ENCODE measurements at places on chromosomes 3 and 15. TPM values are rescaled to one million over a fixed set of nuclear protein-coding genes. Genes with fewer than 3 reads are reported as not detected.

Gene C2CD4B
- 0.26 TPM for total RNA-seq

Gene RASL12
- total RNA-seq = 0.67 TPM

Gene CRABP1
- 6.7 TPM for total RNA-seq

Gene CFAP100
- not detected for total RNA-seq

Gene AADACL2
- not detected for total RNA-seq

Gene CCR3
- not detected for total RNA-seq

- H3K4me1 ChIP-seq = no peaks in the 10 kb centered on the region
- no peak overlapping the region for H3K27ac ChIP-seq
- H3K36me3 ChIP-seq = no peaks in the 10 kb centered on the region
- peaks cover 11% of the 10 kb centered on the region for H3K27me3 ChIP-seq
- DNase-seq = no peak
- H3K4me3 ChIP-seq = no peak overlapping the region
These were observed 150.5 kb upstream of the PRR20G start for GRCh38 chr3:127438371-127438770.

GRCh38 chr3:64030741-64031140 lies 7.4 kb upstream of the PSMD6 start:
- H3K4me1 ChIP-seq = no peaks in the 10 kb centered on the region
- H3K27ac ChIP-seq = no peak overlapping the region
- DNase-seq = peak; percentile 27
- peak overlapping the region; percentile 30 for H3K4me3 ChIP-seq

GRCh38 chr15:23857028-23857641 lies 170.0 kb upstream of the NDN start:
- H3K27me3 ChIP-seq = no peaks in the 10 kb centered on the region
- no peaks in the 10 kb centered on the region for H3K4me1 ChIP-seq
- no peak overlapping the region for H3K27ac ChIP-seq

- no peak overlapping the region for H3K4me3 ChIP-seq
- no peaks in the 10 kb centered on the region for H3K27me3 ChIP-seq
- DNase-seq = no peak
- H3K27ac ChIP-seq = no peak overlapping the region
- H3K36me3 ChIP-seq = no peaks in the 10 kb centered on the region
These were observed 31.6 kb upstream of the PDZRN3 start for GRCh38 chr3:73656241-73656890.

- no peaks in the 10 kb centered on the region for H3K4me1 ChIP-seq
- no peaks in the 10 kb centered on the region for H3K36me3 ChIP-seq
- no peak overlapping the region for H3K4me3 ChIP-seq
- H3K27me3 ChIP-seq = 0 out of 2 replicates have a peak, but pooled peaks cover 2% of the 10 kb centered on the region
These were observed 183.6 kb downstream of the ABHD5 start for GRCh38 chr3:43874290-43874689.

DNA sequence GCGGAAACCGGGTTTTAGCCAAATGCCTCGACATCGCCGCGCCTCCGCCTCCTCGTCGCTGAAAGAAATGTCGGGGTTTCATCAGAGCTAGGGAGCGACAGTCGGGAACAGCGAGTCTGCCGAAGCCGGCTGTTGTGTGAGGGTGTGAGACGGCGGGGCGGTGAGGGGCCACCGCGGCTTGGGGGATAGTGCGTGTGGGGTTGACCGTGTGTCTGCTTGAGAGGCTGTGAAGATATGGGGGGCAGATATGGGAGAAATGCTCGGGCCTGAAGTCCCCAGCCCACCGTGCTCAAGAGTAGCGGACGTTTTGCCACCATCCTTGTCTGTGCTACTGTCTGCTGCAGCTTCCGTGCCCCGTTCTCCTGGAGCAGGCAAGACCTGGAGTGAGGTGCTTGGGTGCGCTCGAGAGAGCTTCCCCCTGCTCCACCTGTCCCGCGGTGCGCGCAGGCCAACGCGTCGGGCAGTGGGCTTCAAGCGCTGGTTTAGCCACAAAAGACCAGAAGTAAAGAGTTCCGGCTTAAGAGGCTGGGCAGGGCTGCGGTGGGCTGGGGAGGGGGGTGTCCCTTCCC lies 716 bp upstream of the ISLR2 start:
- H3K27me3 ChIP-seq = peaks cover 16% of the 10 kb centered on the region

DNA sequence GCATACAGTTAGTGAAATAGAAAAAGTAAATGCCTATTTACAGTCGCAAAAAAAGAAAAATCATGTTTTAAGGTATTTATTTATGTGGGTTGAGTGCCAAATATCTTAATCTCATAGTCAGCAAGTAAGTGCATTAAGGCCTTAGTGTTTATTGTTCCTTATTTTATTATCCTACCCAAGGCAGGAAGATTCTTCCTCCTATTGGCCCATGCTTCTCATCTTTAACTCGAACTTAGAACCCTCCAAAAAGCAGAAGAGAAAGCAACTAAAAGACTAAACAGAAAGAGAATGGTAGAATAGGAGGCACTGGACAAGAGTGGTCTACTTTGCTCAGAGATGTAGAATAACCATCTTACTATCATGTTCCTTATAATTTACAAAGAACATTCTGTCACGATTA lies 7.5 kb downstream of the RFX7 start:
- H3K27ac ChIP-seq = no peak overlapping the region
- no peaks in the 10 kb centered on the region for H3K27me3 ChIP-seq
- no peak overlapping the region for H3K4me3 ChIP-seq
- no peaks in the 10 kb centered on the region for H3K36me3 ChIP-seq
- no peak for DNase-seq

All from Panc1 (cell line).